ENCODE measurements at places on chromosomes 1 and 21.
A peak's percentile ranks its signal among the peaks of the same experiment; 100 is the strongest.

GRCh38 chr1:163335216-163335615, 13.5 kb downstream of the NUF2 start:
- DNase-seq: no peak

DNA sequence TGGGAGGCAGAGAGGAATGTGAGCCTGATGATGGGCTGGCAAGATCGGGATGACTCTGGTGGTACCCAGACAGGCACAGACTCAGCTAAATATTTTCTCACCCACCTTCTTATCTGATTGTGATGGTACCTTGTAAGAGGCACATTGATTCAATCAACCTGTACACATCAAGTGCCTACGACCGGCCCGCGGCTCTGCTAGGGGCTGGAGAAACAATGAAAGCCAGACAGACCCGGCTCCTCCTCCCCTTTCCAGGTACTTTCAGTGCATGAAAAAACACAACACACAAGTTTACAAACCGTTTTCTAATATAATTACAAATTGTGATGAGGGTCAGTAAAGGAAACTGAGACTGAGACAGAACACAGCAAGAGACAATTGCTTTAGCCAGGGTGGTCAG, 115.0 kb downstream of the LACTBL1 start:
- DNase-seq: no peak

DNA sequence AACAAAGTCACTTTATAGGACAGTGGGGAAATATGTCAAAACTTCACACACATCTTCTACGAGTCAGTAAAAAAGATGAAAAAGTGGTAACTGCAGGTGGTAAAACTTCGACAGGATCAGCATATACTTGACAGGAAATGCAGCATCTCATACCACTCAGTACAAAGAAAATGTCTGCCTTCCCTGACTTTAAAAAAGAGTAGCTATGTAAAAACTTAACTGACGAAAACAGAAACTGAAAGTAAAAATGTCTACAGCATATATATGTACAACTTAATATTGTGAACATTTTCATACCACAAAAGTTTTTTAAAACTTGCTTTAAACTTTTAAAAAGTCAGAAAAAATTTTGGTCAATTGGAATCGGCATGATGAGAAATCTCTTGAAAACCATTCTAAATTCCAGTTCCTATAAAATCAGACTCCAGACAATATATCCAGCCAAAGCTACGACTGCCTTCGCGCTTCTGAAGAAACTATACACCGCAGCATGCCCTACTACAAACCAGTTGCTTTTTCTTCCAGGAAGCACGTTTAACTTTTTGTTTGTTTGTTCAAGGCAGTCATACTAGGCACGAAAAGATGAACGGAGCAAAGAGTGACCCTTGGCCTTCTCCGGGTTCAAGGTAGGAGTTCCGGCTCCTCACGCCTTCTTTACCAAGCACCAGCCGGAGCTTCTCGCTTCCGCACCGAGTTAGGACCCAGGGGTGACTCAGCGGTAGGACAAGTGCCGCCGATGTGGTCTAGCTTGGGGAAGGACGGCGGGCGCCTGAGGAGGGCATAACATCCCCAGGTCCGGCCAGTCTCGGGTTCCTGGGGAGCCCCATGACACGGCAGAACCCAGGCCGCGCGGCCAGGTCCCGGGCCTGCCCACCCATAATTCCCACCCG, 612 bp downstream of the PSMA5 start:
- no peak for DNase-seq

- DNase-seq: no peak
Observed at GRCh38 chr1:89910780-89911179, 84.1 kb upstream of the ZNF326 start.

- DNase-seq: peak; percentile 37
Observed at GRCh38 chr1:64915381-64916274, 50.7 kb downstream of the JAK1 start.

DNA sequence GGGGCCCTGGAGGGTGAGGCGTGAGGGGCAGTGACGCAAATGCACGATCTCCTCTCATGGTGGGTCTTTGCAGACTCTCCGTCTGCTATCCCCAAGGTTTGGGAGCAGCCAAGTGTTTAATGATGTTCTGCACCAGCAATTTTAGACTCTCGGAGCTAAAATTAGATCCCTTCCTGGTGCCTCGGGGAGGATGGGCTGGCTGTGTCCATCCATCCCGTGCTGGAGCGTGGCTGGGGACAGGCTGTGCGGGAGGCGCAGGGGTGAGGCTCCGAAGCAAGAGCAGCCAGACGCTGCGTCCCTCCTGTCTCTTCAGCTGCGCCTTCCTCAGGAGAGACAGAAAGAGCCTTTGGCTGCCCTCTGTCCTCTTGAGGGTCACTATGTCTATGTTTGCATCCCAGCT, 387.6 kb downstream of the CAMTA1 start:
- no peak for DNase-seq

DNA sequence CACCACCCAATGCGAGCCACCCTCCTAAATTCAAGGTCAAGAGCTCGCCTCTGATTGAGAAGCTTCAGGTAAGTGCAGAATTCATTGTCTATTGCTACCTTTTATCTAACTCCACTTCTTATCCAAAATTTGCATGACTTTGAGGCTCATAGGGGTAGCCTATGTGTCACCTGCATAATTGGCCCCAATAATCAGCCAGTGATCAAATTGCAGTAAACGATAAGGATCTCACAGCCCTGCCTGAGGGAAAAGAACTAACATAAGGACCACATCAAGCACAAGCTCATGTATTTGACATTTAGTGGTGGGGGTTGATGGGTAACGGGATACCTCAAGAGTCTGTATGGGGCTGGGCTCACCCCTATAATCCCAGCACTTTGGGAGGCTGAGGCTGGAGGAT, 31.7 kb upstream of the MPZL1 start:
- no peak for DNase-seq

- DNase-seq: no peak
Observed at GRCh38 chr1:19505693-19506457, 20.5 kb upstream of the CAPZB start.

DNA sequence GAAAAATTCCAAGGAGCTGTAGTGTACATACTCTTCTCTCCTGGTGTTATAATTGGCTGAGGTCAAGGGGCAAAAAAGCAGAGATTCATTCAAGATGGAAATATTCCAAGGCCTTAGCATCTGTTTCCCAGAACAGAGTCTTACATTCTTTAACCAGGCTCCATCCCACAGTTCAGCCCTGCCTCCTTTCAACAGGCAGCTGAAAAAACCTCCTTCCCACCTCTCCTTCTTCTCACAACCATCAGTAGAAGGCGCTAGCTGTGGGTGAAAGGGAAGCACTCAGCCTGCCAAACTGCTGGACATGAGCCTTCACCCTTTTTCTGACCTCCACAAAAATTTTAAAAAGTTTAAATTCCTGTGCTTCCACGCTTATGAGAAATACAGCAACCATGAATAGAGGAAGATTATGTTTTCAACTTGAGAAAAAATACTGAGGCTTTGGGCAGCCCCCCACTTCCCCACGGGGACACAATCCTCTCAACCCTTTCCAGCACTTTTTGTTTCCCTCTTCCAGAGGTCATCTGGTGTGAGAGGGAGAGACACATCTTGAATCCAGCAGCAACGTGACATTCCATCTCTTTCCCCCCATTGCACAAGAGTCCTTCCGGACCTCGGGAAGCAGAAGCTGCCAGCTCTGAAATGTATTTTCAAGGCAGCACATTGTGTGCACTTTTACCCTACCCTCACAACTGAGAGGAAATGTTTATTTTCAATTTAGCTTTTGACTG, 43.2 kb upstream of the FMO2 start:
- no peak for DNase-seq

DNA sequence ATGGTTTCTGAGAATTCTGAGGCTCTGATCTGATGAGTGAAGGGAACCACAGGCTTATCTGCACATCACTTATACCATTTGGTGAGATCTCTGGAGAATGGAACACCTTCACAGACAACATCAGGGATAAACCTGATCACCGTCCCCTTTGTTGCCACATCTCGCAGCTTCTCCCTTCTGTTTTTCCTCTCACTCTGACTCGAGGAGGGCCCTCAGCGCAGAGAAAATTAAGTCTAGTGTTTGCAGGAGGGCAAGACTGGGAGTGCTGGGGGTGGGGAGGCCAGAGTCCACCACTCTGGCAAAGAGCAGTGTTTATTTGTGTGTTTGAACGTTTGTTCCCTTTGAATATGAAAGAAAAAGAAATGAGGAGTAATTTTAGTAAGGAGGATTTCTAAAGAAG, 29.0 kb upstream of the BATF3 start:
- no peak for DNase-seq

DNA sequence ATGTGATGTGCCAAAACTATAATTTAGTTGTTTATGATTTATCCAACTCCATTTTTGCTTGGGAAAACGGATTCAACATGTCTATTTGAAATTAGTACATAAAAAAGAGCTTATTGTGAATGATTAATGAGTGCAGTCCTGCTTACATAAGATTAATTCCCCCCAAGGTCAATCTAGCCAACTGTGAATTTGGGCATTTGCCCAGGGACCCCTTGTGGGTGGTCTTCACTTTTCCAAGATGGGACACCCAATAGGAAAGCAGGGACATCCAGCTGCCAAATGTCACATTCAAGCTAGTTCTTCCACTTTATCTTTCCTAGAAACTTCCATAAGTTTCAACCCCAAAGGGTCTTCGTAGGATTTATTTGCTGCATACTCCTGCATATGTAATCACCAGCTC, 362.4 kb upstream of the PKN2 start:
- no peak for DNase-seq

- no peak for DNase-seq
Observed at GRCh38 chr1:61332196-61332753, 249.9 kb downstream of the NFIA start.

GRCh38 chr1:21254335-21254951, 35.8 kb downstream of the ECE1 start:
- no peak for DNase-seq
